ENCODE measurements at places on chromosomes 6 and 20.

DNA sequence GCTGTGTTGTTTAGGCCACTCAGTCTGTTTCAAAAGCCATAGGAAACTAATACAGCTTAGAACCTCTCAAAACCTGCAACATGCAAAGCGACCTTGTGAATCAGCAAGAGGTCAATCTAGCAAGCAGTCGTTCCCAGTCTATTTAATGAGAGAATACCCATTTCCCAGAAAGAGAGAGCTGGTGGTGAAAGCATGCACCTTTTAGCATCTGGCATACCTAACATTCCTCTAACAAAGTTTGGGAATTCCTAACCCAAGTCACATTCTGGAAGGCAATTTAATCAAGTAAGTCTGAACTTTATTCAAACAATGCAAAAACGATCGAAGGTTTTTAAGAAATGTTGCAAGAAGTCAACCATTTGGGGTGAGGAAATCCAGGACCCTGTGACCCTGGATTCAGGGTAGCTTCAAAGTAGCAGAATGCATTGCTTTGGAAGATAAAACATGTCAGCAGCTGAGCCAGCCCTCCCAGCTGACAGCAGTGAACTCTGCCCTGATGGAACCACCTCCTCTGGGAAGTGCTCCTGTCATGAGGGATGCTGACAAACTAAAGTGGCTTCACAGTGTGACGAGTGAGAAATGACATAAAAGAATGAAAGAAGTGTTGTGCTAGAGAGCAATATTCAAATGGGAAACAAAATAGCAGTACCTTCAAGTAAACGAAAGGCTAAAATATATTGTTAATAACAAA, 104.8 kb downstream of the GMDS start:
- no peak for DNase-seq

DNA sequence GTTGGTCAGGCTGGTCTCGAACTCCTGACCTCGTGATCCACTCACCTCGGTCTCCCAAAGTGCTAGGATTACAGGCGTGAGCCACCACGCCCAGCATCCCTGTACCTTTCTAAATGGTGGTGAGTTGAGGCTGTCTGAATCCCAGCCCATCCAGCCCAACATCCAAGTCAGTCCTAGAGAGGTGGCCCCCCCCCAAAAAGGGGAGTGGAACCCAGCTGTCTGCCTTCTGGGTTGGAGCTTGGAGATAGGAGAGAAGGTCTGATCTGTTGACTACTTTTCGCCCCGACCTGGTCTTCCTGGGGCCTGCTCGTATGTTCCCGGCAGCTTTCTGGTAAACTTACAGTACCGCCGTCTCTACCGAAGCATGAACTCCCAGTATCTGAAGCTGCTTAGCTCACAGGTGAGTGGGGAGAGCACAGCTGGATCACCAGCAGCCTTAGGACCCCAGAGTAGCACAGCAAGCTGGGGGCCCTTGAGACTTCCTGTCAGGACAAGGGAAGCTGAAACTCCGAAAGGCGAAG, 5.6 kb downstream of the CTSA start:
- DNase-seq = no peak

GRCh38 chr6:170317076-170317475, 10.5 kb downstream of the FAM120B start:
- DNase-seq = no peak

- DNase-seq = no peak
Measured at GRCh38 chr6:119385994-119386393, 36.4 kb upstream of the MAN1A1 start.

DNA sequence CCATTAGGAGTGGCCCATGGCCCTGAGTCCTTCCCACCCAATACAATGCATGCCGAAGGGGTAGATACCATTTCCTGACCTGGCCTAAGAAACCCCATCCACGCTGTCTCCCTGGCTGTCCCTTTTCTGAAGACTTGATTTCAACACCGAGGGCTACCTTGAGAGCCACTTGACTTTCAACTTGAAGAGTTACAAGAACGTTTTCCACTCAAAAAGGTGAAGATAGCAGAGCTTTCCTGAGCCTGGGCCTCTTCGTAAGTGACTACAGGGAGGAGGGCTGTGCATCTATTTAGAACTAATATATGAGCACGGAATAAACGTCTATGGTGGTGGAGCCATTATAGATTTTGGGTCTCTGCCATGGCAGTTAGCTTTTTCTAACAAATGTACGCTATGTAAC, 14.4 kb upstream of the PPP1R14C start:
- DNase-seq = no peak

GRCh38 chr6:53358440-53359094, 9.8 kb upstream of the ELOVL5 start:
- peak; percentile 93 for DNase-seq

- no peak for DNase-seq
Measured at GRCh38 chr6:5083813-5084359, 1.3 kb upstream of the PPP1R3G start.

- peak; percentile 1 for DNase-seq
Measured at GRCh38 chr6:96156425-96156824, 140.7 kb downstream of the FUT9 start.

- no peak for DNase-seq
Measured at GRCh38 chr6:75171986-75172385, 33.9 kb downstream of the COL12A1 start.

DNA sequence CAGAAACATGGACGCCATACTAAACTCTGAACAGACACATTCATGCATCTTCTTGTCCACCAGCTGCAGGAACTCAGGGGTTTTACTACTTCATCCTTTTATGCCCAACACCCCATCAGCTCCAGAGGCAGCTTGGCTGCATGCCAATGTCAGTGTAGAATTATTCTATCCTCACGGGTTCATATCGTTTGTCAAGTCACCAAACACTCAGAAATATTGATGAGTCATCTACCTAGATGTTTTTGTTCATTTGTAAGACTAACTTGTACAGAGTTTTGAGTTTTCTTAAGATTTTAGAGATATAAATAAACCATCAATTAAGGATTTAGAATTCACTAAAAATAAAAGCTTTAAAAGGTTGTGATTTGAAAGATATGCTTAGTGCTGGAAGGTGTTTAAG, 590.7 kb upstream of the FLRT3 start:
- peak; percentile 87 for DNase-seq

DNA sequence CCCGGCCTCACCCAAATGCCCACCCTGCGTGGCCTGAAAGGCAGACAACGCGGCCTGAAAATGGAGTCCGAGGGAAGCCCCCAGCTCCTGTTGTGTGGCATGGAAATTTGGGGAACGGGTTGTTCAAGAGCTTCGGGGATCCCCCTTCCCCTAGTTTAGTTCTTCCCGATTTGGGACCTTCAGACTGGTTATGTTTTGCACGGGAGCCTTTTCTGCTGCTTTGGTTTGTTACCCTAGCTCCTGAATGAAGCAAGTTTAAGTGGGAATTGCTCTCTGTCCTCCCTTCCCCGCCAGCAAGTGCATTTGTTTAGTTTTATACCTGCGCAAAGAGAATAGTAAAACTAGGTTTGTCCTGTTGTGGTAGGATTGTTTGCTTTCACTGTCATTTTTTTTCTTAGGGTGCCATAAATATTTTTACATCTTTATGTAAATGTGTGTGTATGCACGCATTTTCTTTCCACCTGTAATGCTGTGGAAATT, 604 bp downstream of the SH3BGRL2 start:
- DNase-seq = peak; percentile 6

GRCh38 chr20:59253779-59254319, 46.6 kb upstream of the EDN3 start:
- DNase-seq = no peak

- no peak for DNase-seq
Measured at GRCh38 chr6:136103763-136104311, 146.3 kb downstream of the MTFR2 start.

DNA sequence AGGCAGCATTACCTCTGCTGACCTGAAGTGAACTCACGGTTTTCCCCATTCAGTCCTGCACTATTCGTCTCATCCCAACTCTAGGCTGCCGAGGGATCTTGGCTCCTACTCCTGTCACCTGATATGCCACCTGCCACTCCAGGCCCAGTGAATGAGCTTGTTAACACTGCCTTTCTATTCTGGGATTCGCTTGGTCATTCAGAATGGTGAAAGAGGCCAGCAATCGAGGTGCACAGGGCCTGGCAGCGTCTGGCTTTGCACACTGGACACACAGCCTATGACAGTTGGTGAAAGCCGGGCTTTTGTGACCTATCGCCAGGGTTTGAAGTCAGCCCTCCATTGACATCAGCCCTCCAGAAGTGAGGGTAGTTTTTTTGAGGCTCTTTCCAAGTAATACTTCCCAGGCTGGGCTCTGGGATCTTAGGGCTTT, 59.3 kb upstream of the MYL9 start:
- DNase-seq = peak; percentile 93

DNA sequence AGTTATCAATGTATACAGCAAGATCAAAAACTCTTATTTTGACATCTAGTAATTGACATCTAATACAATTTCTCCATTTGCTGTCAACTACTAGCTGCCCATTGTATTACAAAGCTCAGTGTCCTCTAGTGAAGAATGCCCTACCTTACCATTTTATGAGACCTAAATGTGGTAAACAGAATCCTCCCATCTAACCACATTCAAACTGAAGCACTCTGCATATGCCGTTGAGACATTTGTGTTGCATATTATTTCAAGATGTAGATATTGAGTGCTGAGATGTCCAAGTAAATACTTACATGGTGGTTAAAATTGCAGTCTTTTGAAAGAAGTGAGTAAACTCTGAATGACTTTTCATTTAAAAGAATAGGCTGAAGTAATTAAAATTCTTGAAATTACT, 597 bp upstream of the GLYATL3 start:
- no peak for DNase-seq

DNA sequence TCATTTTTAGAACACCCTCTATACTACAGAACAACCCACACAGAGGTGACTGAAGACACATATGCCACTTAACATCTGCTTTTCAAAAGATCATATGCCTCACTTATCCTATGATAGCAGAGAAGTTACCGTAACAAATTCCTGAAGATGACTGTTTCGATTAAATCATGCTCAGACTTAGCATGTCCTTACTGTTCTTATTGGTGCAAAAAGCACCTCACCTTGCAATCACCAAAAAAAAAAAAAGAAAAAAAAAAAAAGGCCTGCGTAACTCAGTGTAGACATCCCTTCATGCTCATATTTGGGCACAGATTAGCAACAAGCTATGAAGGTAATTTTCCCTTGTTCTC, 17.7 kb upstream of the DST start:
- no peak for DNase-seq

GRCh38 chr6:101453221-101453620, 59.7 kb downstream of the GRIK2 start:
- no peak for DNase-seq

DNA sequence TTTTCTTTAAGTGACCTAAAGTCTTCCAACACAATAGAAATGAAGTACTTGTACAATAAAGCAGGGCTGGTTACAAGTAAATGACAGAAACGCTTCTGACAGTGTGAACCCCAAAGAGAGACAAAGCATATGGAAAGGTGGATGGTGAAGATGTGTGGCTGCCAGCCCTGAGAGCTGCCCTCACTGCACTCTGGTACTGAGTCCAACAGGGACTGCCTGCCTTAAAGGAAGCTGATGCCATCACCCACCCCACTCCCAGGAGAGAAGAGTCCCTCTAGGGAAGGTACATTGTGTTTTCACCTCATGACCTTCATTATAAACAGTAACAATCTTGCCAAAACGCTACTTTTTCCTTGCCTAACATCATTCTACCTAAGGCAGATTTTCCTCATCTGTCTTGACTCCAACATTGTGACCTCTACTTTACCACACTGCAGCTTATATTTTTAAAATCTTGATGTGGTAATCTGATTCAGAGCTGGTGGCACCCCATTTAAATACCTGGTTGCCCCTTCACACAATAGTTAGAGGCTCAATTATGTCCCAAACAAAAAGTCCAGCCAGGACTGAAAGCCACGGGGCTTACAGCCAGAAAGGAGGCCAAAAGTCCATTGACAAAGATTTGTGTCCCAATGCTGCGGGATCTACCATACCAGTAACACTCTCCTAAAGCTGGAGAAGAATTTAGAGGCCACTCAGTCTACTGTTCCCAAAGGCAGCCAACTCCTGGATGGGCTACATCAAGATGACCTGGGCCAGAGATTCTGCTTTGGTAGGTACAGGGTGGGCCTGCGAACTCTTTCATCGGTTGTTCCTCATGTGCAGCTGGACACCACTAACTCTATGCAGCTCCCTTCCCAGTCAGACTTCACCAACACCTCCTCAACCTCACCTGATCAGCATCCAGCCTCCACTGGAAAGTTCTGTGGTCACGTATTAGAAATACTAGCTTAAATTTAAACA, 4.4 kb downstream of the APMAP start:
- DNase-seq = no peak

DNA sequence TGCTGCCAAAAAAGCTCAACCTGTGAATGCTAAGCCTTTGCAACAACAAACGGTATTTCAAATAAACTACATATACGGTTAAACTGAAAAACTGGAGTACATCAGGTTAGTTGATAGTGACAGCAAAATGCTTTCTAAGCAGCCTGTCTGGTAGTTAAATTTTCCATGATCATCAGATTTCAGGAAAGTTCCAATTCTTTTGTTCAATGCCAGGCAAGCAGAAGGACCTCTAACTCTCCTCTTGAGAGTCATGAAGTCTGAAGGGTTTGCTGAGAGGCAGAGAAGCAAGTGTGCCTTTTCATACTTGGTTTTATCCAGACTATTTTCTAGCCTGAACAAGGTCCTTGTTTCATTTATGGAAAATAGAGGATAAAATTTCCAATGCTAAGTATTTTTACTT, 4.5 kb downstream of the FLRT3 start:
- DNase-seq = no peak

All from NCI-H510A treated with DMSO at 0.1 percent for 48 hours (cell line).